ENCODE measurements at places on chromosomes 12 and 14.

- no peak for DNase-seq
These were observed 14.9 kb downstream of the GIT2 start for GRCh38 chr12:109981311-109981710.

DNA sequence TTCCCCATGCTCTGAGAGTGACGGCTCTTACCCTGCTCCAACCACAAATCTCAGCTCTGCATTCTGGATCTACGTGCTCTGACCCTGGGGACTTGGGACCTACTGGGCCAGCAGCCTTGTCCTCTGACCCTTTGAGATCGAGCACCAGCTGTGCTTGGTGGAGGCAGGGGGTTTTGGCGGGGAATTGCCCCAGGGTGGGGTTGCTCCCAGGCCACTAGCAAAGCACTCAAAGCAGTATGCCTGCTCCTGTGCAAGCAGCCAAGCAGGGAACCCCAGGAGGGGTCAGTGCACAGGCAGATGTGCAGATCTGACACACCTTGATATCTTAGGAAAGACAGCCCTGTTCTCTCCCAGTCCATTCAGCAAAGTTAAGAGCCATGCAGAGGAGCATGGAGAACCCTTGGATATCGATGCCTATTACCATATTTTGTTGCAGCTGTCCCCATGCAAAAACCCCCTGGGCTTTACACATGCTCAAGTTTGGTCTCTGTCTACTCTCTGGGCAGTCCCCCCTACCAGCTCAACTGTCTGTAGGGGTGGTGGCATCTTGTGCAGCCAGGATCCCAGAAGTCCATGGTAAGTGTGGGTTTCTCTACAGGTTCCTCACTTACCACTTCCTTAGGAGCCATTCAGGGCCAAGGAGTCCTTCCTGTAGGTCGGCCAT lies 319.0 kb downstream of the TMTC2 start:
- DNase-seq, result no peak

DNA sequence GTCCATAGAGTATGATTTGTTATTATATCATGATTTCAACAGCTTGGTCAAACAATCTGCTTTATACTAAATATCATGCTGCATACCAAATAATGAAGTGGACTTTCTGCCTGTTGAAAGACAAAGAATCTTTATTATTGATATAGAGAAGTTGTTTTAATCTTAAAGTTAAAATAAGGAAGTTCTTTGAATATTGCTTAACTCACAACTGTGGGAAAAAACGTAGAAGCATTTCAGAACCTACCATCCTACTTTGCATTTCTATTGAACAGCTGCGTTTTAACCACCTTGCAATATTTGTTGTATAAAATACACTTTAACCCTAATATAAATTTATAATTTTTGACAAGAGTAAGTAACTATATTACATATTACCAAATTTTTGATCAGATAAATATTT lies 22.9 kb upstream of the ARL1 start:
- DNase-seq, result no peak

- DNase-seq, result no peak
These were observed 66.5 kb downstream of the TBC1D30 start for GRCh38 chr12:64890873-64891468.

- DNase-seq, result no peak
These were observed 136.6 kb upstream of the DCN start for GRCh38 chr12:91319071-91319760.

DNA sequence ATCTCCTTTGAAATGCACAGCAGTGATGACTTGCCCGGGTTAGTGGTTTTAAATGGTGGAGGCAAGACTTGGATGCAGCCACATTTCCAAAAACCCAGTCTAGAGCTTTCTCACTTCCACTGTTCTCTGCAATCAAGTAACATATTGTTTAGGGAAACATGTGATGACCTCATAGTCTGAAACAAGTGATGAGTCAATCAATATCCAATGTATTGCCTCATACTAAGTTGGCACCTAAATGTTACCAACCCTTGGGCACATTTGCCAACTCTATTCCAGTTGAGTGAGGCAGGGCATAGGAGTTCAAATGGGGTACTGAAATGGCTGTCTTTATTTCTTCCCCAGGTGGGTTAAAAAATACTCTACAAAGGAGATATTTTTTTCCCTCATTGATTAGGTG lies 1105.4 kb downstream of the VRK1 start:
- DNase-seq, result no peak

- DNase-seq, result no peak
These were observed 159.6 kb upstream of the C14orf180 start for GRCh38 chr14:104419865-104420505.

- DNase-seq, result no peak
These were observed 100.6 kb downstream of the NPAS3 start for GRCh38 chr14:33039311-33039710.

GRCh38 chr14:33026850-33027430 lies 88.3 kb downstream of the NPAS3 start:
- DNase-seq, result no peak

- no peak for DNase-seq
These were observed 1.0 kb downstream of the BORCS5 start for GRCh38 chr12:12357719-12358461.

GRCh38 chr14:22794551-22794951 lies 20.7 kb downstream of the SLC7A7 start:
- no peak for DNase-seq

DNA sequence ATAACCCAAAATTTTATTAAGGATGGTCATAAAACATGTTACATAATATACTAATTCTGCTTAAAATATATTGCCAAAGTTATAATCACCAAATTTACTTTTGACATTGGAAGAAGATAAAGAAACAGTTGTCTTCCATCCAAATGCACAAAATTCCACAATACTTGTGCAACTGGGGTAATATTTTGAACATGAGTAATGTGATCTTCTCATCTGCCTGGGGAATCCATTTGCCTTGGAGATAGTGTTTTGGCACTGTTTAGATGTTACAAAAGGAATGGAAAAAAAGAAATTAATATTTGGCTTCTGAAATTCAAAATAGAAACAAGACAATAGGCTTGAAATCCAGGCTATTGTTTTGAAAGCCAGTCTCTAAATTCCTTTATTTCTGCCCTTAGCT lies 9.1 kb downstream of the GPR19 start:
- DNase-seq, result peak; percentile 26

DNA sequence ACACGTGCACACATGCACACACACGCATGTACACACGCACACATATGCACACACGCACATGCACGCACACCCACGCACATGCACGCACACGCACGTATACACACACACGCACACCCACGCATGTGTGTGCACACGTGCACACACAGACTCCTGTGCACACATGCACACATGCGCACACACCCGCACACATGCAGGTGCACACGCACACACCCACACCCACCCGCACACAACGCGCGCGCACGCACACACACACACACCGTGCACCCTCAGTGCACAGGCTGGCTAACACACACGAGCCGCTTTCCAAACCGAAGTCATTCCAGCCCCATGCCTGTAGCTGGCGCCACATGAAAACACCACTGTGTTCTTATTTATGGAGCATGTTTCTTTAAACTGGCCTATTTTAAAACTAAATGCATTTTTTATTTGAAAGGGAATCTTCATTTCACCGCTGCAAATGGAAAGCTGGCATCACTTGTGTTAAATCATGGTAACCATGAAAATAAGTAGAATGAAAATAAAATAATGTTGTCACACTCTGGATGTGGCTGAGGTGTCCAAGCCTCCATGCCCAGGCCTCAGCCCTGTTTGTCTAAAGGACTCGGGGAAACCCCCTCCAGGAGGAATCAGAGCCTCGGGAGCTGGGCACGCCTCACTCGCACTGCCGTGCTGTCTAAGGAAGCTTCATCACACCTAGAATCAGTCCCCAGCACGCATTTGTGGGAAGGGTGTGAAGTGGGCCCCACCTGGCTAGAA lies 45.1 kb downstream of the GALNT9 start:
- no peak for DNase-seq

DNA sequence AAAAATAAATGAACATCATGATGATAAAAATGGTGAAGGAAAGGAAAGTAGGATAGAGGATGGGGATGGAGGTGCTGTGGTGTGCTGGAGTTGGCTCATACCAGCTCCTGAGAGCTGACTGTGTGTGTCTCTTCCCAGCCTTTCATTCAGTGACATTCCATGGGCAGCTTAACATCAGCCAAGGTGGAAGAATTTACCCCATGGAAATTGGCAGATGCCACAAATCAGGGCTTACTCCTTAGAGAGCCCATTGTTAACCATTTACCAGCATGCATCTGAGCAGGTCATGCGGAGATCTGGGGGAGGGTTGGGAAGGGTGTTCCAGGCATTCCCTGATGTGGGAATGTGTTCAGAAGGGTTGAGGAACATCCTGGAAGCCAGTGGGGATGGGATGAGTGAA lies 164.7 kb upstream of the MYL2 start:
- DNase-seq, result no peak

DNA sequence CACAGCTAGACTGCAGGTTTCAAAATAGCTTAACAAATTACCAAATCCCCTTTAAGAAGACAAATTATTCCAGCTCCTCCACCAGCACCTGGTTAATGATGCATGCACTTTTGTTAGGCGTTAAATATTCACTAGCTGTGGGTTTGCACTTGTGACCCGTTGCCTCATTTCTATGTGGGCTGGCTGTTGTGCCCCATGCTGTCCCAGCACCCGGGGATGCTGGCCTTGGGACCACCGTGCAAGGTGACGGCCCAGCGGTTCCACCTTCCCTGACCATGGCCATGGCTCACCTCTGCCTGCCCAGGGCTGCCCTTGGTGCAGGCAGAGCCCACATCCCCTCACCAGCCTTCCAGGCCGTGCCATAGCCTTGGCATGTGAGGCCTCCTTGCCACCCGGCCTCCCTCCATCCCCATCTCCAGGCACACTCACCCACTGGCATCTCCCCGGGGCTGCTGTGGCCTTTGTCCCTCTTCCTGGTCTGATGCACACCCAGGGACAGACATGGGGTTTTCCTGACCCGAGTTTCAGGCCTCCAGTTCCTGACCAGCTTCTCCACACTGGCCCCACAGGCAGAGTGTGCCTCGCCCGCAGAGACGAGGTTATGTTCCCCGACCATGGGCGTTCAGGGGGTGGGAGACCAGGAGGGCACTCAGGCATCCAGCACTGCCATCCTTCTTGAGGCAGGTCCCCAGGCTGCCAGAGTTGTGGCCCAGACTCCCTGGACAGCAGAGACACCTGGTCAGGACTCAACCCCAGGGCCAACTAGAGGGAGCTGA lies 20.3 kb upstream of the C14orf180 start:
- DNase-seq, result no peak

DNA sequence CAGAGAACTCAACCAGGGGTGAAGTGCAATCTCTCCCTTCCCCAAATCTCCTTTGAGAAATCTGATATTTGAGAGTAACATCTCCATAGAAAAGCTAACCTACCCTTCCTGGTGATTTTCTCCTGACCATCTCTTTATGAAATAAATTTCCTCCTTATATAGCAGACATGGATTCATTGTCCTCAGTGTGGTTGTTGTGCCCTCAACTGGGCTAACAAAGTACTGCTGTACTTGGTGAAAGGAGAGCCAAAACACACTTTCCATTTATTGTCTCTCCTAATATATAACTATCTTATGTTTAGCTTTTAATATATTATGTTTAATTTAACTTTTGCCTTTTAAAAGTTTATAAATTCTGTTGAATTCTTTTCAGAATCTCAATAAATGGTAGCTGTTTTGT lies 65.1 kb upstream of the SLCO1B1 start:
- no peak for DNase-seq

DNA sequence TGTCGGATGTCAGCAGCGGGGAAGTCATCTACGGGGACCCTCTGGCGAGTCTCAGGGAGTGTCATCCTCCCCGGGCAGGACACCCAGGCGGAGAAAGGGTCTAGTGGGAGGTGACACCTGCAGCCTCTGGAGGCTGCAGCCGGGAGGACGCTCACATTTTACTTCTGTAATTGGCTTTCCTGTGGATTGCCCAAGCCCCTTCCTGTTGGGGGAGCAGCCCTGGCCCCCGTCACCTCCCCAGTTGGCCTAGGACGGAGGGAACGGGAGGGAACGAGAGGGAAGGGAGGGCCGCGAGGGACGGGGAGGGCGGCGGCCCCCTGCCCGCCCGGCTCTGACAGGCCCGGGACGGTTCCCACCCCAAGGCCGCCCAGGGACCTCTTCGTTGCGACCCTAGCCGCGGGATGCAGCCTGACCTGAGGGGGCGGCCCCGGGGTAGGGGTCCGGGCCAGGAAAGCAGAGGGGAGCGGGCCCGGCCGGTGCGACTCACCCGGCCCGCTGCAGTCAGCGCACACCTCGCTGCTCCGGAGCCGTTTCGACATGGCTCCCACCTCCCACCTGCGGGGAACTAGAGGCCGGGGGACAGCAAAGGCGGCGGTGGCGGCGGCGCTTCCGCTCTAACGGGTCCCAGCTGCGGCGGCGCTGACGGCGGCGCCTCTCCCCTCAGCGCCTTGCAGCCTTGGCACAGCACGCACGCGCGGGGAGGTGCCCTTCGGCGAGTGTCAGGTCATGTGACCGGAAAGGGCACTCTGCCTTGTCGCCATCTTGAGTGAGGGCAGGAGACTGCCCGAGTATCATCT lies at the start of gene GIT2:
TSS of gene GIT2 (minus strand) at position 683 of the 797 bp plus-strand sequence. CDS start at position 539, 144 bp downstream.
- DNase-seq, result no peak

DNA sequence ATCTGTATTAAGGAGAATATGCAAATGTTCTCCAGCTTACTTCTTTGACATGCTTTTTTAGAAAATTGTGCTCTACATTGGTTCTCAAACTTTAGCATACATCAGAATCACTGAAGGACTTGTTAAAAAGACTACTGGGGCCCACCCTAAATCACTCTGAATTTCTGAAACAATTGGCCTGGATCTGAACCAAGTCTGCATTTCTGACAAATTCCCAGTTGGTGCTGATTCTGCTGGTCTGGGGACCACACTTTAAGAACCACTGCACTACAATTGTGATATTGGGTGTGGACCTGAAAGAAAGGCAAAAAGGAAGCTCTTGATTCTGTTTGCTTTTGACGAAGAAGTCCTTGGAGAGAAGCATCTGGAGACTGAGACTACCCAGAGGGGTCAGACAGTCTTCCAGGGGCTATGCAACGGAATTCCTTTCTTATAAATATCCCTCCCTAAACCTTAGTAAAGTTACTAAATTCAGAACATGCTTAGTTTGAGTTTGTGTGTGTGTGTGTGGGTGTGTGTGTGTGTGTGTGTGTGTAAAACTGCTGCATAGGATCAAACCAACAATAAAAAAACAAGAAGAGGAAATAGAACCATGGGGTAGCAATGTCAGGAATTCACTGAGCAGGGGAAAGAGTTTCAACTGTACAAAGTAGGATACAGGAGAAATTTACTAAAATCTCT lies 36.8 kb downstream of the EAPP start:
- DNase-seq, result peak; percentile 12

- DNase-seq, result no peak
These were observed 39.3 kb upstream of the FRMD6 start for GRCh38 chr14:51612449-51612848.

DNA sequence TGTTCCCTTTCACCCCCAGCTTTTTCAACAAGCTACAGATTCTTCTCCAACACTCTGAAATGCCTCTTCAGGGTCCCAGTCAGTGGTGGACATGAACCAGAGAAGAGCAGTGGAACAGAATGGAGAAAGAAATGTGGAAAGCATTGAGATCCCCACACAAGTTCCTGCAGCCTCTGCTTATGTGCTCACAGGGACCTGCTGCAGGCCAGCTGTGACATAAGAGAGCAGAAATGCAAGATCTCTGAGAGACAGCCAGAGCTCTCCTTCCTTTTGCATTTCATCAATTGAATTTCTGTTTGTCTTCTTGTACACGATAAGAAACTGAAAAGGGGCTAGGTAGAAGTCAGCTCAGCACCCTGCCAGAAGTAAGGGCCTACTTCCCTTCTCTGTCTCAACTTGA lies 6.2 kb downstream of the MDM1 start:
- DNase-seq, result no peak

- DNase-seq, result no peak
These were observed 79.9 kb upstream of the KCNA1 start for GRCh38 chr12:4829793-4830162.

- DNase-seq, result no peak
These were observed 146.2 kb upstream of the RFLNA start for GRCh38 chr12:124148481-124149273.

GRCh38 chr12:29572464-29572863 lies 75.0 kb upstream of the OVCH1 start:
- DNase-seq, result no peak
